Bronchial smooth muscle cell (primary cell): ENCODE measurements at places on chromosomes 5 and 9. TPM values are rescaled to one million over a fixed set of nuclear protein-coding genes. Genes with fewer than 3 reads are reported as not detected.

The KIAA0825 gene
- total RNA-seq = 2.7 and 5.2 TPM in 2 replicates

The OMD gene
- total RNA-seq = 0.95 and 1.1 TPM in 2 replicates

The PTPN3 gene
- total RNA-seq = under 0.01 and 0.17 TPM in 2 replicates

The FAM200C gene
- 3.0 and 3.2 TPM in 2 replicates for total RNA-seq

The ACOT12 gene
- total RNA-seq = 0.17 and 0.47 TPM in 2 replicates

The CYLC2 gene
- not detected in 2 replicates for total RNA-seq

The SPINK7 gene
- not detected in 2 replicates for total RNA-seq

The GPR150 gene
- under 0.01 and 0.32 TPM in 2 replicates for total RNA-seq

The RECK gene
- total RNA-seq = 29.9 and 42.3 TPM in 2 replicates

The RAPGEF6 gene
- total RNA-seq = 20.8 and 33.7 TPM in 2 replicates

The CA9 gene
- 0.86 and 1.7 TPM in 2 replicates for total RNA-seq

The IFT74 gene
- total RNA-seq = 10.0 and 15.4 TPM in 2 replicates

The RPL37 gene
- total RNA-seq = 2,148 and 5,247 TPM in 2 replicates

The NR5A1 gene
- not detected in 2 replicates for total RNA-seq

The BAAT gene
- 0.16 TPM in 1 of 2 replicates, not detected in the other for total RNA-seq

The GARIN3 gene
- total RNA-seq = not detected in 2 replicates

The GRM6 gene
- total RNA-seq = under 0.01 TPM in 2 replicates

The SAXO1 gene
- 0.09 and 0.16 TPM in 2 replicates for total RNA-seq

The TLX3 gene
- total RNA-seq = not detected in 2 replicates

The CCDC171 gene
- 4.4 and 5.7 TPM in 2 replicates for total RNA-seq

The LRRC14B gene
- total RNA-seq = not detected in 2 replicates

The FOXD4L4 gene
- total RNA-seq = 0.17 and 0.32 TPM in 2 replicates

The CATSPER3 gene
- 0.16 and 0.17 TPM in 2 replicates for total RNA-seq

The LHX3 gene
- total RNA-seq = not detected in 2 replicates

The INSYN2B gene
- total RNA-seq = 2.9 and 3.8 TPM in 2 replicates

The CNTNAP3B gene
- total RNA-seq = 7.8 and 14.8 TPM in 2 replicates

The PCDHGB4 gene
- 26.7 and 34.0 TPM in 2 replicates for total RNA-seq

The GALNT12 gene
- total RNA-seq = 31.5 and 37.4 TPM in 2 replicates

The ST8SIA4 gene
- total RNA-seq = 0.09 and 0.47 TPM in 2 replicates

The TUSC1 gene
- total RNA-seq = 3.5 and 3.8 TPM in 2 replicates

The PCYOX1L gene
- total RNA-seq = 3.7 and 5.4 TPM in 2 replicates

The SEC24A gene
- total RNA-seq = 11.6 and 15.6 TPM in 2 replicates

The CRHBP gene
- 0.26 and 0.63 TPM in 2 replicates for total RNA-seq

The PDCD1LG2 gene
- total RNA-seq = 1.9 and 2.7 TPM in 2 replicates

The SCGB3A1 gene
- total RNA-seq = not detected in 2 replicates

The RASEF gene
- 0.16 TPM in 1 of 2 replicates, not detected in the other for total RNA-seq

The ZNF879 gene
- 4.1 and 4.2 TPM in 2 replicates for total RNA-seq

The PCDHGB7 gene
- total RNA-seq = 5.2 and 9.9 TPM in 2 replicates

The CXXC5 gene
- total RNA-seq = 63.5 and 75.4 TPM in 2 replicates

The GHR gene
- 2.5 and 3.5 TPM in 2 replicates for total RNA-seq

The GZMA gene
- total RNA-seq = not detected in 2 replicates

The ZNF354C gene
- 7.1 and 8.2 TPM in 2 replicates for total RNA-seq

The GPR151 gene
- total RNA-seq = not detected in 2 replicates

The DND1 gene
- 0.16 and 0.17 TPM in 2 replicates for total RNA-seq

The HK3 gene
- 0.09 TPM in 1 of 2 replicates, not detected in the other for total RNA-seq

The FBXW2 gene
- total RNA-seq = 22.2 and 22.9 TPM in 2 replicates
